Effector memory CD4-positive, alpha-beta T cell (primary cell): ENCODE measurements at places on chromosomes 6 and 20.

GRCh38 chr6:21245488-21245887 lies 348.1 kb upstream of the SOX4 start:
- no peak for DNase-seq

DNA sequence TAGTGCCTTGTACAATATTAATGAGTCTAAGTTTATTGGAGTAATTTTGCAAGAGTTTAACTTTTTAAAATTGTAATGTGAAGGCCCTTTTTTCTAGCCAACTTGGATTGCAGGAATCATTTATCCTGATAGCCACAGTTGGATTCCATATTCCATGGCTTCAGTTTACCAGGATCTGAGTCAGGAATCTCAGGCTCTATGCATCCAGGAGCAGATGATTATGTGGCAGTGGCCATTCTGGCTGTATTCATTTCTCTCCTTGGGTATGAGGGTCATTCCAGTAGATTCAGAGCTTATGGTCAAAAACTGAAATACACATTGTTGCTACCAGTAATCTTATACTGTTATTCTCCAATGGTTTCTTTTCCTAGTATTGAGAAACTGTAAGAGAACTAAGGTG lies 2.9 kb downstream of the AIG1 start:
- no peak for DNase-seq

- no peak for DNase-seq
Observed at GRCh38 chr6:128370072-128370471, 150.3 kb downstream of the PTPRK start.

- no peak for DNase-seq
Observed at GRCh38 chr6:167990016-167990945, 7.2 kb upstream of the KIF25 start.

DNA sequence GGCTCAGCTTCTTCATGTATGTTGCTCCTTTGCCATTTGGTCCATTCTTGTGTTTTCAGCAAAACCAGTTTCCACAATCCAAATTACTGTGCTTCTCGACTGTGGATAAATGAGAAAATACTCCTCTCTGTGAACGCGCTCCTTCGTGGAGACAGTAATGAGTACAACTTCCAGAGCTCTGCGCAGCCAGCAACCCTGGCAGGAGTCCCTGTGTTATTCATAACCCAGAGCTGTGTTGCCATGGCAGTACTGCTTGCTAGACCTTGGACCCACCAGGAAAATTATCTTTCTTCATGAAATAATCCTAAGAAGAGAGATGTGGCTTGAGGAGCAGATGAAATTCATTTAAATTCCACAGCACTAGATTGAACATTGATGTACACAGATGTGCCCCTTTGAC lies 73.7 kb downstream of the SLC22A3 start:
- DNase-seq, result no peak

DNA sequence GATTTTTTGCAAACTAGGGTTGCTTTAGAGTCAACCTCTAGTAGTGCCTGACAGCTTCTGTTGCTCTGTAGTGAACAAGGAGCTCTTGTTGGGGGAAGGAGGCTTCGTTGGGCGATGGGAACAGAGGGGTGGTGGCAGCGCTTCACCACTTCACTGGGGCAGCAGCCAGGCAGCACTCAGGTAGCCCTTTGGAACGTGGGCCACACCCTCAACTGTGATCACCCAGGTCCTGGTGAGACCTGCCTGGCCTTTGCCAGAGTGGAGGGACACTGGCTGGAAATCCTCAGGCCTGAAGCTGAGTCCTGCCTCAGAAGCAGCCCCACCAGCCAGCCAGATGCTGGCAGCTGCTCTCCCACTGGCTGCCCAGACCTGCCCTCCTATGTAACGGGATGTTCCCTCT lies 10.4 kb upstream of the EDN3 start:
- no peak for DNase-seq

DNA sequence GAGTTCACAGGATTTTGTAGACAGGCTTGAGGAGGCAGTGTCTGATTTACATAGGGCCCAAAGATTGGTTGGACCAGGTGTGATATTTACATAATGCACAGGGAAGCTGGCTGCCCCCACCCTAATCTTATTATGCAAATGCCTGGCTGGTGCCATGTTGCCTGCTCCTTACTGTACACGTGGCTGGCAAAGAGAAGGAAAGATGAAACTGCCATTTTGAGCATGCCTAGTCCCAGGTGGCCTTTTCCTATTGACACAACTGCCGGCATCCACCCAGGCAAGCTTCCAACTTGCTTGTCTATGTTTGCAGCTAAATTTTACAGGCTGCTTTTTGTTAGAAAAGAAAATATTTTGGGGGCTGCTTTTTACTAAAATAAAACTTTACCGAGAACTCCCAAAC lies 174.6 kb downstream of the LMBRD1 start:
- DNase-seq, result no peak

- DNase-seq, result no peak
Observed at GRCh38 chr6:43399932-43400487, 27.3 kb upstream of the ABCC10 start.

GRCh38 chr20:13340088-13340487 lies 119.0 kb downstream of the ISM1 start:
- DNase-seq, result no peak

DNA sequence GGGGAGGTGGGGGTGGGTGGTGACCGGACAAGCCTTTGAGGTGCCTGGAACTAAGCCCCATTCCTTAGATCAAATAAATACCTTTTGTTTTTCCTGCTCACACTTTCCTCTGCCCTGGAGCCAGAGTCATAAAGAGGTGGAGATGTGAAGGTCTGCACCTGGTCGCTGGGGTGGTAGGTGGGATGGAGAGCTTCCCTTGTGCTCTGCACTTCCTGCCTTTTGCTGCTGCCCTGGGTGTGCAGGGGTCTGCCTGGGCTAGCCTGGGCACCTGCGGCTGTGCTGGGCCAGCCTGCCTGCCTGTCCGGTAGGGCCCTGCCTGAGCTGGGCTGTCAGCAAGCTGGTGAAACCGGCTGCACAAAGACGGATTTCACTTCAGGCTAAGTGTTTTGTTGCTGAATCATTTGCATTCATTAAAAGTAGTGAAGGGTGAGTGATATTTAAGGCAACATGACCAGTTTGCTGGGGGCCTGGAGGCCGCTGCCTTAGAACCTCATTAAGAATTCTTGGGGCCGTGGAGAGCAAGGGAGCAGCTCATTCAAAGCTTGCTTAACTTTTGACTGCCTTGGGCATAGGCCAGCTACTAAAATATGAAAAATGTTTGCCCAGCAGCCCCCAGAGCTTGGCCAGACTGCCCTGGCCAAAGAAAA lies 20.5 kb downstream of the PTK7 start:
- no peak for DNase-seq

DNA sequence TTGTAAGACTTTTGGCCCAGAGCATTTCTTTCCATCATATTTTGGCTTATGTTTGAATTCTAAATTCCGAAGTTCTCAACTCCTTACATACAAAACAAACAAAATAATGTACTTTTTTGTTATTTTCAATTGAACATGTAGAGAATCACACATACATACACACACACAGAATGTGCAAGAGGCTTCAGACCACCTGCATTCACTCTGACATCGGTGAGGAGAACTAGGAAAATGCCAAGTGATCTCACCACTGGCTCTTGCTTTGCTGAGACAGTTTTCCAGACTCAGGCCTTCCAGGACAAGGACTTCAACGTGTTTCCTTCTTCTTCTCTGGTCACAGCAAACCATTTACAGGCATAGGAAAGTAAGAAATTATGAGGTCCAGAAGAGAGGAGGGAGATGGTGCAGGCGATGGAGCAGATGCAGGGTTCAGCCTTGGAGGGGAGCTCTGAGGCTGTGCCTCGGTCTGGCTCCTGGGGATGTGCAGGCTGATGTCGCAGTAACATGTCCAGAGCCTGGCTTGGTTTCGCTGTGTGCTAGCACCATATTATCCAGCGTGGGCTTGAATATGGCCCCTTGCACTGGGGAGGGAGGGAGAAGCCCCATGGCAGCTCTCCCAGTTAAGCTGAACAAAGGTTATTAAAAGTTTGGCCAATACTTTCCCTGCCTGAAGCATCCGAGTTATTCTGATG lies 93.4 kb downstream of the DACT2 start:
- DNase-seq, result no peak

GRCh38 chr6:137910424-137910834 lies 43.4 kb downstream of the TNFAIP3 start:
- no peak for DNase-seq

GRCh38 chr20:6739406-6739805 lies 28.1 kb upstream of the BMP2 start:
- no peak for DNase-seq
